NCI-H2171 treated with DMSO at 0.1 percent for 48 hours (cell line): ENCODE measurements at places on chromosomes 6 and 20.
A peak's percentile ranks its signal among the peaks of the same experiment; 100 is the strongest.

GRCh38 chr20:4154958-4155411 is 139.6 kb upstream of the RNF24 start:
- no peak for DNase-seq

DNA sequence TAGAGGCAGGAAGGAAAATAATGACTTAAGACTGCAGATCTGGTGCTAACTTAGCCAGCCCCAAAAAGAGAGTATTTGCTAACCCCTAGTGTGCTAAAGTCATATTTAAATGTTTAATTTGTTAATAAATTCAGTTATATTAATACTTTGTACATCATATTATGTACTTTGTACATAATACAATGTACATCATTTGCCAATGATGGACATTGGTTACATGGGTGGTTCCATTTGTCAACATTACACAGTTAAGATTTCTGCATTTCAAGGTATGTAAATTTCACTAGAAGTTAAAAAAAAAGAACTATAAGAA is 63.9 kb upstream of the PIM1 start:
- DNase-seq = no peak

GRCh38 chr20:19600042-19600441 is 158.0 kb upstream of the RIN2 start:
- DNase-seq = no peak

- DNase-seq = peak; percentile 82
These were observed 6.3 kb upstream of the NAA20 start for GRCh38 chr20:20010639-20011500.
